ENCODE measurements at places on chromosomes 13 and 19. TPM values are rescaled to one million over a fixed set of nuclear protein-coding genes. Genes with fewer than 3 reads are reported as not detected.

Gene NLRP4
- total RNA-seq, result not detected

Gene ZNF544
- 44.4 TPM for total RNA-seq

Gene NLRP7
- total RNA-seq, result not detected

Gene C19orf85
- total RNA-seq, result not detected

Gene ZNF701
- 13.0 TPM for total RNA-seq

Gene GNG7
- 3.8 TPM for total RNA-seq

Gene C19orf67
- not detected for total RNA-seq

Gene DOCK6
- 122 TPM for total RNA-seq

GRCh38 chr19:18839465-18840287, 7.9 kb downstream of the UPF1 start:
- H3K27me3 ChIP-seq, result no peaks in the 10 kb centered on the region
- H3K36me3 ChIP-seq, result no peaks in the 10 kb centered on the region
- no peak for DNase-seq
- H3K4me3 ChIP-seq, result no peak overlapping the region
- no peak overlapping the region for H3K27ac ChIP-seq

GRCh38 chr19:4794971-4795370, 3.4 kb downstream of the FEM1A start:
- DNase-seq, result no peak
- H3K4me3 ChIP-seq, result peak overlapping the region; percentile 18
- H3K27ac ChIP-seq, result peak overlapping the region; percentile 81
- peaks cover 35% of the 10 kb centered on the region for H3K36me3 ChIP-seq

DNA sequence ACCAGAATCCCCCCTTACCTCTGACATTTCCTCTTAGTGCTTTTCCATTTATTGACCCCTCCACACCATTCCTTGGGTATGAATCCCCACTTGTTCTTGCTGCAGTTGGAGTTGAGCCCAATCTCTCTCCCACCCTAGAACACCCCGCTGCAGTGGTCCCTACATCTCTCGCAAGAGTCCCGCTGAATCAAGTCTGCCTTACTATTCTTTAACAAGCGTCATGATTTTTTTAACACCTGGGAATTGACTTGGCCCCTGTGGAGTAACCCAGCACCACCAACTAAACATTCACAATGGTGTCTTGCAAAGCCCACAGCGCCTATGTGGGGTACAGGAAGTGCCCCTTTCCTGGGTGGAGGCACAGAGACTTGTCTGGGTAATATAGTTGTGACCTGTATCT, 13.2 kb upstream of the ZNF599 start:
- H3K4me3 ChIP-seq, result no peak overlapping the region
- H3K4me1 ChIP-seq, result no peaks in the 10 kb centered on the region
- H3K27ac ChIP-seq, result no peak overlapping the region
- H3K27me3 ChIP-seq, result no peaks in the 10 kb centered on the region
- no peaks in the 10 kb centered on the region for H3K36me3 ChIP-seq

- peaks cover 100% of the 10 kb centered on the region for H3K36me3 ChIP-seq
- H3K27ac ChIP-seq, result no peak overlapping the region
- no peak for DNase-seq
- H3K4me1 ChIP-seq, result no peaks in the 10 kb centered on the region
Observed at GRCh38 chr19:18859676-18860301, 28.0 kb downstream of the UPF1 start.

GRCh38 chr19:23784274-23784673, 25.6 kb upstream of the ZNF681 start:
- no peak overlapping the region for H3K4me3 ChIP-seq
- no peak overlapping the region for H3K27ac ChIP-seq
- no peaks in the 10 kb centered on the region for H3K4me1 ChIP-seq
- H3K27me3 ChIP-seq, result no peaks in the 10 kb centered on the region
- DNase-seq, result no peak

DNA sequence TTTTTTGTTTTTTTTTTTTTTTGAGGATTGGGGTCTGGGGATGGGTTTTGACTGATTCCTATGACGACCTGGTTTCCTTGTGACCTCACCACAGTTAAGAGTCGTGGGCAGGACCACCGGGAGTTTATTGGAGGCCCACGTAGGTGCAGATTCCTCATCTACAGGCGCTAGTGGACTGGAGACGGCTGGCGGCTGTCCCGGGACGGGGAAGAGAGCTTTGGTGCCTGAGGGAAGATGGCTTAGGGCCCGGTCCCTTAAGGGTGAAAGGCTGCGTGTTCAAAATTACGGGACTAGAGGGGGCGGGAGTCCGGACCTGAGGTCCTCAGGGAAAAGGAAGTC, 682 bp upstream of the TEAD2 start:
- H3K27ac ChIP-seq, result peak overlapping the region; percentile 93
- H3K4me1 ChIP-seq, result peaks cover 39% of the 10 kb centered on the region
- peaks cover 14% of the 10 kb centered on the region for H3K36me3 ChIP-seq
- H3K4me3 ChIP-seq, result peak overlapping the region; percentile 79
- peak; percentile 77 for DNase-seq
- no peaks in the 10 kb centered on the region for H3K27me3 ChIP-seq

GRCh38 chr13:65834897-65835296, 1395.2 kb downstream of the PCDH9 start:
- DNase-seq, result no peak
- no peaks in the 10 kb centered on the region for H3K27me3 ChIP-seq

- H3K27ac ChIP-seq, result peak overlapping the region; percentile 92
- no peaks in the 10 kb centered on the region for H3K27me3 ChIP-seq
- H3K4me1 ChIP-seq, result peaks cover 79% of the 10 kb centered on the region
- no peaks in the 10 kb centered on the region for H3K36me3 ChIP-seq
Observed at GRCh38 chr13:48155848-48156247, 60.9 kb upstream of the MED4 start.

DNA sequence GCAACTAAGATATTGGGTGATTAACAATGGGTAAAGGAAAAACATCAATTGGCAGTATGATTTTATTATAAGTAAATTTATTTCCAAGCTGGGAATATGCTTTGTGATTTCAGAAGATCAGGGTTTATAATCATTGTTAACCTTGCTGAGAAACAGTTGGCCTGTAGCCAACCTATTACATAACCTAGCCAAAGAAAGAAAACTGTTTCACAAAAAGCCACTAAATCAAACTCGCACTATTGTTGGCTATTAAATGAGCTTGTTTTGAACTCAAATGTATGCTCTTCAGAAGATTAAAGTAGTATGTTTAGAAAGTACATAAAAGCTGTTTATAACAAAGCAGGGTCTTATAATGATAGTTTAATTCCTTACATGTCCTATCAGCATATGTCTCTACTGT, 151.7 kb downstream of the LHFPL6 start:
- peaks cover 14% of the 10 kb centered on the region for H3K4me1 ChIP-seq
- no peak overlapping the region for H3K4me3 ChIP-seq
- no peaks in the 10 kb centered on the region for H3K36me3 ChIP-seq
- no peak for DNase-seq

- H3K27me3 ChIP-seq, result no peaks in the 10 kb centered on the region
- H3K36me3 ChIP-seq, result peaks cover 30% of the 10 kb centered on the region
- DNase-seq, result no peak
- H3K27ac ChIP-seq, result peak overlapping the region; percentile 80
- peaks cover 48% of the 10 kb centered on the region for H3K4me1 ChIP-seq
Observed at GRCh38 chr19:1094655-1094977, 559 bp downstream of the POLR2E start.

- H3K27me3 ChIP-seq, result peaks cover 22% of the 10 kb centered on the region
- H3K27ac ChIP-seq, result no peak overlapping the region
- no peak for DNase-seq
- no peaks in the 10 kb centered on the region for H3K36me3 ChIP-seq
- no peaks in the 10 kb centered on the region for H3K4me1 ChIP-seq
Observed at GRCh38 chr19:29016353-29016752, 196.6 kb downstream of the UQCRFS1 start.

DNA sequence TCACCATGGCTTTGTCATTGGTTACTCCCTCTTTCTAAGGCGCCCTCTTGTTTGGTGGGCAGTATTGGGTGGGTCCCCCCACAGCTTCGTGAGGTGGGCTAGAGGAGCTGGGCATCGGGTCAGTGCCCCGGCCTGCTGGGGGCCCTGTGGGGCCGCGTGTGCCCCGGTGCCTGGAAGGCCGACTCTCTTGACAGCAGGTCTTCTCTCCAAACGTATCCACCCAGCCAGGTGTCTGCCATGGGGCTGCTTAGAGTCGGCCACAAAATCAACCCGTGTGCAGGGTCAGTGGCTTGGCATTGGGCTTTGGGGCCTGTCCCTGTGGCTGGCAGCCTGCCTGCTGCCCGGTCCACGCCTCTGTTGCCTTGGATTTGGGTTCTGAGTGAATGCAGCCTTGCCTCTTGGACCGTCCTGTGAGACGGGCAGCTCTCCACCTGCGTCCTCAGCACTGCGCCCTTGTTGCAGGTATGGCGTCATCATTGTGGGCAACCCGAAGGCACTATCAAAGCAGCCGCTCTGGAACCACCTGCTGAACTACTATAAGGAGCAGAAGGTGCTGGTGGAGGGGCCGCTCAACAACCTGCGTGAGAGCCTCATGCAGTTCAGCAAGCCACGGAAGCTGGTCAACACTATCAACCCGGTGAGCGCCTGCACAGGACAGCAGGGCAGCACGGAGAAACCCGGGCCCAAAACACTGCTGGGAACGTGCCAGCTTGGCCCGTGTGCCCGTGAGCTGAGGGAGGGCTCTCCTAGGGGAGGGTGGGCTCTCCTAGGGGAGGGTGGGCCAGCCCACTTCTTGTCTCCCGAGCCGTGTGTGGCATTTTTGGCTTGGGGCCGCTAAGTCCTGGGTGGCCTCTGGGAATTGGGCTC, 31.4 kb downstream of the UPF1 start:
- peaks cover under 1% of the 10 kb centered on the region for H3K4me1 ChIP-seq
- no peaks in the 10 kb centered on the region for H3K27me3 ChIP-seq
- no peak overlapping the region for H3K4me3 ChIP-seq
- no peak for DNase-seq

DNA sequence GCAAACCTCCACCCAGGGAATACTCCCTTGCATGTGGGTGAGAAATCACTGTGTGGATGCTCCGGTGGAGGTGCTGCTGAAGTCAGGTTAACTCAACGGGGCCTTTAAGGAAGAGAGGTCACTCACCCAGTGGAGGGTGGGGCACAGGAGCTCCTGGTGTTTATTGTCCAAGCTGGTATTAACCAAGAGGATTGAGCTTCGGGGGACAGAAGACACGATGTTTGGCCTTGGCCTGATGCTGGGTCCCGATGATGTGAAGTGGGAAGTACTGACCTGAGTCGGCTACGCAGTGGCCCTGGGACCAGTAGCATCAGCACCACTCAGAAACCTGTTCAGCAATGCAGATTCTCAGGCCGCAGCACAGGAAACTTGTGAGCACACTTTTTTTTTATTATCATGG, 85.7 kb upstream of the WASF3 start:
- H3K27me3 ChIP-seq, result no peaks in the 10 kb centered on the region
- no peaks in the 10 kb centered on the region for H3K36me3 ChIP-seq
- peaks cover 19% of the 10 kb centered on the region for H3K4me1 ChIP-seq

DNA sequence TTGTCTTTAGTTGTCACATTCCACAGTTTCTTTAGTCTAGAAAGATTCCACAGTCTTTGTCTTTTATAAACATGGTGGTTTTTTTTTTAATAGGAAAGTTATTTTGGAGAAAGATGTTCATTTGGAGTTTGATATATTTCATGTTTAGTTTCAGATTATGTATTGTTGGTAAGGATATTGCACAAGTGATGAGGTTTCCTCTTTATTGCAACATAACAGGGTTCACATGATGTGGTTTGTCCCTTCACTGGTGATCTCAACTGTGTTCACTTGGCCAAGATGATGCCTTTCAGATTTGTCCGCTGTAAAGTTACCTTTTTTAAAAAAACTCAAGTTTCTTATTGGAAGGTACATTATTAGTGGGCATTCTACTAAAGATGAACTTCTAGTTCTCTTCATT, 3.2 kb downstream of the ZNF230 start:
- peaks cover 44% of the 10 kb centered on the region for H3K36me3 ChIP-seq
- H3K27ac ChIP-seq, result no peak overlapping the region
- no peaks in the 10 kb centered on the region for H3K27me3 ChIP-seq
- no peak for DNase-seq

- DNase-seq, result no peak
- H3K4me3 ChIP-seq, result no peak overlapping the region
- no peaks in the 10 kb centered on the region for H3K4me1 ChIP-seq
- no peaks in the 10 kb centered on the region for H3K36me3 ChIP-seq
Observed at GRCh38 chr13:34863360-34864135, 78.5 kb upstream of the NBEA start.

Measured in suprapubic skin (tissue), 4 donors.